ENCODE measurements at places on chromosomes 1 and 21. TPM values are rescaled to one million over a fixed set of nuclear protein-coding genes. Genes with fewer than 3 reads are reported as not detected.

SPATA45 gene
- 1.1 TPM for total RNA-seq

CD5L gene
- not detected for total RNA-seq

C1orf87 gene
- not detected for total RNA-seq

RNU1-4 gene
- total RNA-seq = under 0.01 TPM

ZRANB2 gene
- total RNA-seq = 66.5 TPM

RIMS3 gene
- 0.85 TPM for total RNA-seq

KRTAP19-1 gene
- not detected for total RNA-seq

ACKR1 gene
- not detected for total RNA-seq

GJB4 gene
- under 0.01 TPM for total RNA-seq

C1orf141 gene
- not detected for total RNA-seq

PTGFR gene
- total RNA-seq = 16.9 TPM

TNFSF4 gene
- 2.3 TPM for total RNA-seq
